OCI-LY7 (cell line): ENCODE measurements at places on chromosomes 2 and 18. TPM values are rescaled to one million over a fixed set of nuclear protein-coding genes. Genes with fewer than 3 reads are reported as not detected.

Gene SAG
- total RNA-seq = not detected in 2 replicates

Gene NPAS2
- total RNA-seq = not detected in 2 replicates

Gene TLK1
- total RNA-seq = 150 and 154 TPM in 2 replicates

Gene SEMA4C
- 0.19 TPM in 1 of 2 replicates, not detected in the other for total RNA-seq

DNA sequence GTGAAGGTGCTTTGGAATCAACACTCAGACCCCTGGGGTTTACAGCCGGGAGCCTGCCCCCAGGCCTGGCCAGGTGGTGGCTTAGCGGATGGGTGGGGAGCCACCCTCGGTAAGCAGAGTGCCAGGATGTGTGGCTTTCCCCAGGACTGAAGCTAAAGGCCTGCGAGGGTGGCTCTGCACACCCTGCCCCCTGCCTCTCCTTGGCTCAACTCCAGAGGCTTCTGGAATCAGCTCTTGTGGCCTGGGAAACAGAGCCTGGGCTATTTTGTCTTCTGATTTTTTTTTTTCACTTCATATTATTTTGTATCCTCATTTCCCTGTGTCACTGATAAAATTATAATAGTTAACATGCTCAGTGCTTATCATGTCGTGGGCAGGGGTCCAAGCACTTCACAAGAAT lies 79.8 kb downstream of the RHOB start:
- no peak for DNase-seq

DNA sequence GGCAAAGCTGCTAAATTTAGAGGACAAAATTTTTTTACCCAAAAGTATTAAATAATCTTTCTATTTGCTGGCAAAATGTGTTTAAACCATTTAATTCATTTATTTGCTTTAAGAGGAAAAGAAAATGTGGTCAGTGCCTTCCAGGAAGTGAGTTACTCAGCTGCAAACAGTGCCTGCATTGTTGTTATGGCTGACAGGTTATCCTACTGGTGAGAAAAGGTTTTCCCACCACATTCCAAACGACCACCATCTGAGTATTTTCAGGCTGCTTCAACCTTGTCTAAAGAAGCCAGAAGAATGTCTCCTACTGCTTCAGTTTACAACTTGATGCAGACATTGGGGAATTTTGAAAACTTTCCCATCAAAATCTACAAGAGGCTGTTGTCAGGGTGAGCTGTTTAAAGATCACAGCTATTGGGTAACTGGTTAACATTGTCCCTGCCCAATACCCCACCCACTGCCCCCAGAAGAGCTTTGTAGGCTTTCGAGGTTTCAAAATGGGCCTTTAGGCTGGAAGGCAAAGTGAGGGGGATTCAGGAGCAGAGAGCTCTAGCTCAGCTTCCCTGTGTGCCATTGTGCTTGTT lies 461.3 kb upstream of the FANCL start:
- no peak for DNase-seq

- DNase-seq = no peak
Measured at GRCh38 chr18:30093376-30093775, 949.2 kb downstream of the DSC3 start.

DNA sequence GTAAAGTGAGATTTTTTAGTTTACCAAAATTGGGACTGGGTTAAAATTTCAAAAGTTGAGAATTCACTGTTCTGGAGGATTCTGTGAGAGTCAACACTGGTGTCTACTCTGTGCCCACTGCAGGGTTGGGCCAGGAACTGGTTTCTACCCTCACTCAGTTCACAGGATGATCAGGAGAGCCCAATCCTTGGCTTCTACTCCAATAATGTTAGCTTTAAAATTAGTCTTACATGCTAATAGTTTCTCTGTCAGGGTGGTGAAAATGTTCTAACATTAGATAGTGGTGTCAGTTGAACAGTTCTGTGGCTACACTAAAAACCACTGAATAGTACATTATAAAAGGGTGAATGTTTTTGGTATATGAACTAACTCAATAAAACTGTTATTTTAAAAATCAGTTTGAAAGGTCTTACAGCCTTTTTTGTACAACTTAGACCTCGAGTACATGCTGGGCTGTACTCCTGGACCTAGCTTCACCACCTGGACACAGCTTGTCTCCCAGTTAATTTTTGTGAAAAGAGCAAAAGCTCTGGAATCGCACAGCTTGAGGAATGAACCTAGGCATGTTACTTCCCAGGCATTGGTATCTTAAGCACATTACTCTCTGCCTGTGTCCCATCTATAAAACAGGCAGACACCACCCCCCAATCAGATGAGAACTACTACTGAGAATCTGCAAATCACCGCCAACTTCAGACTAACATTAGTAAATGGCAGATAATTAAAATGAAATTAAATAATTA lies 44.4 kb downstream of the ACVR1 start:
- no peak for DNase-seq

DNA sequence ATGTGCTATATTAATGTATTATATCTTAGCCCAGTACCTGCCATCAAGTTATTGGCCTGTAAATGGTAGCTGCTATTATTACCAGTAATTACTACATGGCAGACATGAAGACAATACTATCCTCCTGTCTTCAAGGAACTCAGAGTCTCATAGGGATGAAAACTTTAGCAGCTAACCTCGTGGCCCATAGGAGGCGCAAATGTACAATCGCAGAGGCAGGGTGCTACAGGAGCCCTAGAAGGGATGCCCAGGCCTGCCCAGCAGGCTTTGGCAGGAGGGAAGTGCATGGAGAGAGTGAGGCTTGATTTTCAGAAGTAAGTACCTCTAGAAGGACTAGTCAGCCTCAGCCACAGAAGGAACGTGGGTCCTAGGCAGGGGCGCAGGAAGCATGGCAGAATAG lies 44.7 kb upstream of the KIDINS220 start:
- DNase-seq = no peak

- no peak for DNase-seq
Measured at GRCh38 chr2:42390401-42390969, 29.5 kb upstream of the COX7A2L start.
